Esophagus mucosa (tissue), 1 donor: ENCODE measurements at places on chromosomes 16 and 17. TPM values are rescaled to one million over a fixed set of nuclear protein-coding genes. Genes with fewer than 3 reads are reported as not detected.
A peak's percentile ranks its signal among the peaks of the same experiment; 100 is the strongest.

DNA sequence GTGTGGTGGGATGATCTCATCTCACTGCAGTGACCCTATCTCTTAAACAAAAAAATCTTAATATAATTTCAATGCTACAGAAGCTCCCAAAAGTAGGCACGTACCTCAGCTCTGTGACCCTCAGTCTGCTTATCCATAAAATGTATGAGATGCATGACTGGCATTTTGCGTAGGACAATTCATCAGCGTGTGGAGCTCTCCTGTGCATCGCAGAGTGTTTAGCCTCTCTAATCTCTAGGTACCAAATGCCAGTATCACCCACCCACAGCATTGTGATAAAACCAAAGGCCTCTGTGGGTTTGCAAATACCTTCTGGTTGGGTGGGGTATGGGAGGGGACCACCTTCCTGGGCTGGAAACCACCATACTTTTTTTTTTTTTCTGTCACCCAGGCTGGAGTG is 19.0 kb upstream of the TUBG2 start:
- ATAC-seq: no peak

OR2C1 gene
- not detected for total RNA-seq

PIRT gene
- not detected for total RNA-seq

- ATAC-seq: peak; percentile 37
These were observed at the start of gene SGSM2 for GRCh38 chr17:2336852-2337543. SGSM2 (plus strand) TSS chr17:2337501; CDS start chr17:2337689, 188 bp downstream.

GRCh38 chr16:2486645-2487516 is 12.0 kb downstream of the TBC1D24 start:
- ATAC-seq: peak; percentile 75

- no peak for ATAC-seq
These were observed 19.2 kb downstream of the RBFOX1 start for GRCh38 chr16:7351610-7352510.

DNA sequence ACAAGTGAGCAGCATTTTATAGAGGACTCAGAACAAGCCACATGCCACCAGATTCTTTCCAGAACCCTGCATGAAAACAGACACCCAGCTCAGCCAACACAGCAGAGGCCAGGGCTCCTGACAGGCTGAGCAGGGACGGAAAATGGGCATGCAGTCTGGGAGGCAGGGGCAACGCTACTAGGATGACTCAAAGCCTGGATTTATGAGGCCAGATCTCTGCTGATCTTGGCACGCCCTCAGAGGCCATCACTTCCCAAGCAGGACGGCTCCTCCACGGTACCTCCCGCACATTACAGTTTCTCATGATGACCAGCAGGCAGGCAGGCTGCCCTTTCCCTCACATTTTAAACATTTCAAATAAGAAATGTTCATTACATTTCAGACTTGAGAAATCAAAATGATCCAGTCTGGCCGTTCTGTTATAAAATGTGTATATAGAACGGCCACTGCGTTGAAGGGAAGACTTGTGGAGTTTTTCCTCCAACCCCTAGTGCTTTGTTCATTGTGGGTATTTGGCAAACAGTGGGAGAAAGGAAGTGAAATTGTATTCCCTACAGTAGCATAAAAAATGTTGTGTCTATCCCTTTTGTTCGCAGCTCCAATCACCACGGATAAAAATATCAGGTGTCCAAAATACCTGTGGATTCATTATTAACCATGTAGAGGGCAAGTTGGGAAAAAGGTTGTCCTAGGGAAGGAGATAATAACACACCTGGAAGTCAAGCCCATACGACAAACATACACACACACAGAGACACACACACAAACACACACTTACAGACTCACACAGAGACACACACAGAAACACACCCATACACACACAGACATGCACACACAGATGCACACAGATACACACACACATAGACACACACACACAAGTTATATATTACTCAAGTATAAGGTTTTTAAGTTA is 64.8 kb upstream of the ADAMTS18 start:
- ATAC-seq: peak; percentile 11

ALDOA gene
- 1,863 TPM for total RNA-seq

DNA sequence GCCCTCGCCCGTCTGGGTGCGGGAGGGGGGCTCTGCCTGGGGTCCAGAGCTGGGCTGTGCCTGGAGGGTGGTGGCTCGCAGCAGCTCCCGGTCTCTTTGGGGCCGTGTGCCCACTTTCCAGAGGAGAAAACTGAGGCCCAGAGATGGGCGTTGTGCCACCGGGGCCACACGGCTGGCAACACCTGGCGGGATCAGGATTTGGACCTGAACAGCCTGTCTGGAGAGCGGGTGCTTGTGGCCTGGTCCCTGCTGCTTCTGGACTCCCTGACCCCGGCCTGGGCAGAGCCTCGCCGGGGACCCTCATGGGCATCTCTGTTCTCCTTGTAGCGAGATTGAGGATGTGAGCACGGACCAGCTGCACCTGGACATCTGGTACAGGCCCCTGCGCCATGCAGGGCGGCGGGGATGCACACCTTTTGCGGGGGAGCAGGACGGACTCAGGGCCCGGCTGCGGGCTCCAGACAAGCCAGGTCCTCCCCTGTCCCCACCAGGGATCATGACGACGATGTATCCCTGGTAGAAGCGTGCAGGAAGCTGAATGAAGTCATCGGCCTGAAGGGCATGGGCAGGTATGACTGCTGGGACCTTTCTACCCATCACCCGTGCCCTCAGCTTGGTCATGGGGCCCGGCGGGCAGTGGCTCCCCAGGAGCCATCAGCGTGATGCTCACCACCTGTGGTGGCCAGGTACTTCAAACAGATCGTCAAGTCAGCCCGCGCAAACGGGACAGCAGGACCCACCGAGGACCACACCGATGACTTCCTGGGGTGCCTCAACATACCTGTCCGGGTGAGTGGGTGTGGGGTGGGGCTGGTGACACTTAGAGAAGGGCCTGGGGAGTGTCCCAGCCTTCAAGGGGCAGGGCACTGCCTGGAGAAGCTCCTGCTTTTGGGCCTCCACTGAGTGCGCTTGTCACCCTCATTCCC is 8.3 kb downstream of the BAIAP3 start:
- no peak for ATAC-seq

DNA sequence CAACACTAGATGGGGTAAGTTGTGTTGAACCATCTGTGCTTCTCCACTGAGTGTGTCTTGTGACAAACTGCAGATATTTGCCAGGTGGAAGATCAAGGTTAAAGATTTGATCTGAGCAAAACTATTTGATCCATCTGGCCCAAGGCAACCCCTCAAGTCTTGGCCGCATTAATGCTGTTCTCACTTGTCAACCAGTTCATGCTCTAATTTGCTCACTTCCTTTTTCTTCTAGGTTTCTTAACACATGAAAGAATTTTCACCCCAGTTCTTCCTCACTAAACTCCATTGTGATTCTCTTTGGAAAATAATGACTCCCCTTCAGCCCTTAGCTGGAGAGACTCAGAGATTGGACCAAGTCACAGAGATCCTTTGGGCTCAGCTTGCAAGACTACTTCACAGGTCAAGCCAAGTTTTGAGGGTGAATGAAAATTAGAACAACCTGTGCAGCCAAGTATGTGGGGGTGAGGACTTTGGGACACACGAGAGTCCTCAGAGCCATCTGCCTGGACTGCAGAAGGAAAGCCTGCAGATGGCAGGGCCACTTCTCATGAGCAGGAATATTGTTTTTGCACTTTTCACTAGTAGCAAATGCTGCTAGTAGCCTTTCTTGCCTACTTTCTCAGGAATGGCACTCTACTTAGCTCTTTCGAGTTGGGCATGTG is 166.5 kb downstream of the AXIN2 start:
- no peak for ATAC-seq

OR3A3 gene
- total RNA-seq: not detected

- peak; percentile 6 for ATAC-seq
These were observed 20.9 kb downstream of the FCSK start for GRCh38 chr16:70475054-70475871.

CORO1A gene
- 9.0 TPM for total RNA-seq

DNA sequence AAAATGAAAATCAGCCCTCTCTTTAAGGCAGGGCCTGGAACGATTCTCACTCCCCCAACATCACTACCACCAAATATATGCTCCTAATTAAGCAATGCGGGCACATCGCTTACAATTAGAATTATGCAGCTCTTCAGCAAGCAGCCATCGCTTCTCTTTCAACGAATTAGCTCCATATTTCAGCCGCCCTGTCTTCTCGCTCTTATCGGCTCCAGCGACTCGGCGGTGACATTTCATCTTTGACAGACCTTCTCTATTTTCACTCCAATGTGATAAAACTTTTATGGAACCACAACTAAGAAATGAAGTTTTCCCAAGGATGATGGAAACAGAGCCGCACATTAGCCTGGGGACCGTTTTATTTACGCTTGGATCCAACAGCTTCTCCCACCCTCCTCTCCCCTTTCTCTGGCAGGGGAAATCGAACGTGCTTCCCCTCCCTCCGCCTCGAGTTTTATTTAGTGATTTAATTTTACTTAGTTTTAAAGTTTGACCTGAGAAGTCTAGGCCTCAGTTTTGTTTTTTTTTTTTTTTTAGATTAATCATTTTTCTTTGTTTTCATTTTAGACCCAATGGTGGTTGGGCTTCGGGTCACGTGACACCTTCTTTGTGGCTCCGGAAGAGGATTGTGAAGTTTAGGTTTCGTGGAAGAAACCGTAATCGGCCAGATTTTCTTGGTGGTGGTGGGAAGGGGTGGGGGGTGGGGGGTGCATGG is 3.1 kb upstream of the HOXB2 start:
- ATAC-seq: no peak

C17orf78 gene
- not detected for total RNA-seq

- no peak for ATAC-seq
These were observed 181.9 kb downstream of the UTP18 start for GRCh38 chr17:51442088-51442865.

GRCh38 chr17:35895636-35896587 is 15.8 kb upstream of the CCL5 start:
- ATAC-seq: no peak

GFAP gene
- not detected for total RNA-seq

KRTAP4-1 gene
- not detected for total RNA-seq

DNA sequence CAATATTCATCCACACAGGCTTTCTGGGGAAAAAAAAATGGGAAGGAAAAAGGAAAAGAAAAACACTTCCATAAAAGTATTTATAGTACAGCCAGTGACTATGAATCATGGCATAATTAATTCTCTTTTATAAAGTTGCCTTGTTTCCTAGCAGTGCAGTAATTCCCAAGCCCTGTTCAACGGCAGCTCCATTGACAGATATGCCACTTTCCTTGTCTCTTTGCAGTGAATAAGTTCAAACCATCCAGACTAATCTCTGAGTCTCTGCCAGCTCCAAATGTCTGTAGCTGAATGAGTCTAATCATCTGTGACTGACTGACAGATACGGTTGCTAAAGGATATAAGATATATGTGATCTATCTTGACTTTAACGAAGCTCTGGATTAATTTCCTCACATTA is 52.9 kb upstream of the KCNJ16 start:
- no peak for ATAC-seq
